Left ventricle myocardium superior (tissue), 1 donor: ENCODE measurements at places on chromosomes 12 and 14.
A peak's percentile ranks its signal among the peaks of the same experiment; 100 is the strongest.

DNA sequence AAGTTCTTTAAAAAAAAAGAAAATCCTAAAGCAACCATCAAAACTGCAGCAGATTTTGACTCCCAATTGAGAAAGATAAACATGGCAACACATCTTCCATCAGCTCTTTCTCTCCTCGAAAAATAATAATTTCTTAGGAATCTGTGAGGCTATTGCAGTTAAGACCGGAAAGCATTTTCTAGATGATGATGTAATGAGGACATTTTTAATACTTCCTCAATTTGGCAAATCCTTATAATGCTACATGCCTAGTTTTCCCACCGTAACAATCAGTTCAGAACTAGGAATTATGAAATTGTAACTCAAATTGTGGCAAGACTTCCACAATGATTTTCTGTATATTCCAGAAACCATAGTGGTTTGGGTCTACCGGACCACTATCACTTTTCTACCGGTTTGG, 180.9 kb upstream of the PDE3A start:
- no peak for DNase-seq

DNA sequence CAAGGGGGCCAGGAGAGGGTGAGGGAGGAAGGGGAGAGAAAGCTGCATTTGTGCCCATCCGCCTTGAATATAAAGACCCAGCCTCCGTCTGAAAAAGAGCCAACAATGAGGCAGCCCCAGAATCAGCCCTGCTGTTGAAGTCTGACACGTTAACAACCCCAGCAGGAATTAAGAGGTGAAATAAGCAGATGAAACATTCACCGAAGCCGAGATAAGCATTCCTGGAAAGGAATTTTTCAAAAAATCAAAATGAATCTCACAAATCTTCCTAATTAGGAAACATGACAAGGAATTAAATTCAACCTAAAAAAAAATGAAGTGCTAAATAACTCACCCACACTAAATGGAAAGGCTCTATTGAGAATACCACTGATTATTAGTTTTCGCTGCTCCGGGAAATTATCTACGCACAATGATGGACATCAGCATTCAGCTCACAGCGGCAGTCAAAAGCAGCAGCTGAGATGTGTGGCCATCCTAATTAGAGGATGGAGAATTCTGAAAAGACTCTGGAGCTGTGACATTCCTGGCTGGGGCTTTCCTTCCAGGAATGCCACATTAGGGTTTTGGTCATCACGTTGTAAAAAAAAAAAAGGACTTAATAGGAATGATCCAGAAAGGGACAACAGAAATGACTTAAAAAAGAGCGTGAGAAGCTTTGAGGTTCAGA, 8.2 kb upstream of the PARP11 start:
- DNase-seq, result no peak

DNA sequence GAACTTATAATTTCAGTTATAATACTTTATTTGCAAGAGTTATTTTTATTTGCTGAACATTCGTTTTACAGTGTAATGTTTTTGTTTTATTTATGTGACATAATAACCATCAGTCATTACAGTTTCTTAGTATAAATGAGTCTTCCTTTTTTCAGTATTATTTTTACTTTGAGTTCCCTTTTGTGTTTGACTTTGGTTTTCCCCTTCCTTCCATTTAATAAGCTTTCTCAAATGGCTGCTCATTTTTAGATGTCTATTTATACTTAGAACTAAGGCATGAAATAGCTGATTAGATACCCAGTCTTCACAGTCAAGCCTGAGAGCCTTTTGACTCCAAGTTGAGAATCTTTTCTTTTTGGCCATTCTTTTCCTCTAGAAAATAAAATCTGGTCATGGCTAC, 404.5 kb downstream of the LRFN5 start:
- no peak for DNase-seq

DNA sequence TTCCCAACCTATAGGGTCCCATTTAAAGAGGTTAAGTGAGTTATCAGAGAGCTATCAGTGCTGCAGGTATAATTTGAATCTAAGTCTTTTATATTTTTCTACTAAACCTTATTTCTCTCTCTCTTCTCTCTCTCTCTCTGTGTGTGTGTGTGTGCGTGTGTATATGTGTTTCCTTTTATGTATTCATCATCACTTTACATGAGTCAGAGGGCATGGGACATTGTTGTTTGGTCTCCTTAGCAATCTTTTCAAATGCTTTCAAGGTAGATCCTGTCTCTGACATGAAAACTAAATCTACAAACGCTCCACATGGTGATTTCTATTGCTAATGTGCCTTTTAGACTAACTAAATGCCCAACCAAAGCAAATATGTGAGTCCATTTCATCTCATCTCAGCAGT, 459.7 kb downstream of the BTG1 start:
- no peak for DNase-seq

GRCh38 chr12:51320695-51321320, 3.2 kb downstream of the BIN2 start:
- DNase-seq, result no peak

- DNase-seq, result peak; percentile 15
Observed at GRCh38 chr14:100575266-100575995, 11.8 kb downstream of the BEGAIN start.

GRCh38 chr12:100724071-100724470, 70.5 kb upstream of the ANO4 start:
- no peak for DNase-seq

GRCh38 chr14:97149775-97150174, 352.6 kb downstream of the VRK1 start:
- no peak for DNase-seq

DNA sequence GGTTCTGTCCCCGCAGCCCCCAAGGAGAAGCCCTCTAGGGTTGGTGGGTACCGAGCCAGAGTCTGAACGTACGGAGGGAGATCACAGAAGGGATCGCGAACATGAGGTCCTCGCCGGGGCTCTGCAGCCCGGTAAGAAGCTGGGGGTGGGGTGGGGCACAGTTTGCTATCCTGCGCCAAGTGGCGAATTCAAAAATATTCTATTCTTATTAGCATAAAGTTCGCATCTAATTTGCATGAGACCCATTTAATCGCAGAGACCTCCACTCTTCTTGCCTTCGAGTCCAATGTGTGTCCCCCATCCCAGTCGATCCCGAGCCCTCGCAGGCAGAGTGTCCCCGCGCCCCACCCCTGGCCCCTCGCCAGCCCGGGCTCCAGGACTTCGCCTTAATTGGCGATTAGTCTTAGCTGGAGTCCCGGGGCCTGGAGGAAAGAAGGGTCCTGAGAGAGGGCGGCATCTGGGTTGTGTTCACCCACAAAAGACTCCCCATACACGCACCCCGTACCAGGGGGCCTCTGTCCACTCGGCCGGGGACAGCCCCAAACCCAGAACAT, 604 bp upstream of the ARHGEF25 start:
- DNase-seq, result peak; percentile 81

DNA sequence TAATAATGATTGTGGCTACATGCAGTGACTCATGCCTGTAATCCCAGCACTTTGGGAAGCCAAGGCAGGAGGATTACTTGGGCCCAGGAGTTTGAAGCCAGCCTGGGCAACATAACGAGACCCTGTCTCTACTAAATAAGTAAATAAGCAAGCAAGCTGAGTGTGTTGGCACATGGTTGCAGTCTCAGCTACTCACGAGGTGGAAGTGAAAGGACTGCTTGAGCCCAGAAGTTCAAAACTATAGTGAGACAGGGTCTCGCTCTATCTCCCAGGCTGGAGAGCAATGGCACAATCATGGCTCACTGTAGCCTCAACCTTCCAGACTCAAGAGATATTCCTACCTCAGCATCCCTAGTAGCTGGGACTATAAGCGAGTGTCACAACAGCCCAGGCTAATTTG, 64.7 kb downstream of the RPS6KA5 start:
- DNase-seq, result no peak

GRCh38 chr12:52744493-52745156, 32.5 kb downstream of the KRT76 start:
- DNase-seq, result no peak

- DNase-seq, result no peak
Observed at GRCh38 chr12:130945786-130946492, 7.8 kb upstream of the ADGRD1 start.

DNA sequence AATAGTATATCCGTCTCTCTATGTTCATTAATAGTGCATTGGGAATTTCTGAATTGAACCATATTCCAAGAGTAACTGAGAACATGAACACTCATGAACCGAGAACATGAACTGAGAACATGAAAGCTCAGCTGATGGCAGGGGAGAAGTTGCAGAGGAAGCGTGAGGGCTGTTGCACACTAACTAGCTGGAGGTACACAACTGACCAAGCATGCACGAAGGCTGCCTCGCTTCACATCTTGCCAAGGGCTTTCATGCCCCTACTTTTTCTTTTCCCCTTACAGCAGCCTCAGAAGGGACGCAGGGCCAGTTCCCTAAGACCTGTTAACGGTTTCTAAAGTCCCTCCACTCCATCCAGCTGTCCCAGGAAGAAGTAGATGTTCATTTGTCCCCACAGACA, 4.3 kb downstream of the RNASE1 start:
- DNase-seq, result no peak

DNA sequence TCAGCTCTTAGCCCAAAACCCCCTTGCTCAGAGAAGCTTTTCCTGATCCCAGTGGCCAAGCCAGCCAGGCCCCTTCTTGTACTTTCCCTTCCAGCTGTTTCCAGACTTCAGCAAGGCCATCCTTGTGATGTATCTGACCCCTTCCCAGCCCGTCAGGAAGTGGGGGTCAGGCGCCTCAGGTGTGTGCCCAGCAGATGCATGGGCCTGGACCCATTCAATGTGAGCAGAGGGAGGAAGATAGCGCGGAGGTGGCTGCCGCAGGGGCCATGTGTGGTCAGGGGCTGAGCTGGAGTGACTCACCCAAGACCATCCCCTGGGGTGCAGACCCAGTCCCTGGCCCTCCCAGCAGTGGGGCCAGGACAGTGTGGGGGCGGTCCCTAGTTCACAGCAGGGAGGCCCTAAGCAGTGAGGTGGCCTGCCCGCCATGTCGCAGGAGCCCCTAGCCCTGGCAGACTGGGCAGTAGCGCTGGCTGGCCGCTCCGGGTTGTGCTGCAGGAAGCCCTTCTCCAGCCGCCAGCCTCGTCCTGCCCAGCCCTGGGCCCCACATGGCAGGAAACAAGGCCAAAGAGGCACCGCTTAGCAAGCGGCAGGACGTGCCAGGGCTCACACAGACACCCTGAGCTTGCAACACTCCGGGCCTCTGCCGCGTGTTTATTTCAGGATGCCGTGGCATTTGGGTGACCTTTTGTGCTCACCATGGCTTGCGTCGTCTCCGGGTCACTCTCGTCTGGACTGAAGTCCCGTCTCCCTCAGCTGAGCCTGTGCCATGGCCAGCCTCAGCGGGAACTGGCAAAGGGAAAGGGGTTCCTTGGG, 12.0 kb downstream of the ADSS1 start:
- DNase-seq, result peak; percentile 93

- no peak for DNase-seq
Observed at GRCh38 chr12:131371401-131372170, 339.3 kb upstream of the SFSWAP start.

- no peak for DNase-seq
Observed at GRCh38 chr12:11202811-11203210, 16.1 kb upstream of the TAS2R42 start.

DNA sequence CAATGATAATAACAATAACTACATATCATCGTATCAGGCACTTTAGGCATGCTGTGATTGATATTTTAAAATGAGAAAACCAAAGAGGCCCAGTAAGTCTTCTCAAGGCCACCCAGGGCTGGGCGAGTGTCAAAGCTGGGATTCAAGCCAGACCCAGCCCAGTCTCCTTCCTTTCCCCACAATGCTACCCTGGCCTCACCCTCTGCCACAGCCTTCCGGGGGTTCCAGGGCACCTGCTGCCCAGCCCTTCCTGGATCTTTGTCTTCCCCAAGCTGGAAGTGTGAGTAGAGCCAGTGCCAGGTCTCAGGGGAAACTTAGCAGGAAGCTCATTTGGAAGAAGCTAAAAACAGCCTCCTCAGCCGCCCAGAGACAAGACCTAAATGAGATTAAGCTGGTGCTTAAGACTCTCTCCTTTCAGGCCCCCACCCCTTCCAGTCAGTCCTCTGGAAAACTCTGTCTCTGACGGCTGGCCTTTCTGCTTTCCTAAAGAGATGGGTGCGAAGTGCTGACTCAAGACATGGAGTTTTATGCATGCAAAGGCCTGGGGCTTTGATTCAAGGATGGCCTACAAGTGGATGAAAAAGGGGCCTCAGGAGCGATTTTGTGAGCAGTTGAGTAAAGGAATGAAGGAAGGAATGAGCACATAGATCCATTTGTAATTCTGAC, 184.2 kb downstream of the KCNA5 start:
- DNase-seq, result no peak

DNA sequence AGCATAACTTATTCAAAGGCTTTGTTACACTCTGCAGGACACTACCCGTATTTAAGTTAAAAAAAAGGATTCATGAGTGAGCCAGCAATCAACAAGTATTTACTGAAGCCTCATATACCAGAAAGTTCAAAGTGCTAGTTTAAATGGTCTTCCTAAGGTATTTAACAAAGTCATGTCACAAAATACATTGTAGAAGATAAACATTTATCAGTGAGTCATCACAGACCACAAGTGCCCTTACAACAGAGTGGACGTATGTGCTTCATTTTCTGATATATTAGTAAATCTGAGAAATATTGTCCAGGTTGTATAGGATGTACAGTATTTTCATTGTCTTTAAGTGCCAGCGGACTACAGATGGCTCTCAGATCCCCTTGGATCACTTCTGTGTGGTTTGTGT, 24.2 kb downstream of the FLRT2 start:
- no peak for DNase-seq

DNA sequence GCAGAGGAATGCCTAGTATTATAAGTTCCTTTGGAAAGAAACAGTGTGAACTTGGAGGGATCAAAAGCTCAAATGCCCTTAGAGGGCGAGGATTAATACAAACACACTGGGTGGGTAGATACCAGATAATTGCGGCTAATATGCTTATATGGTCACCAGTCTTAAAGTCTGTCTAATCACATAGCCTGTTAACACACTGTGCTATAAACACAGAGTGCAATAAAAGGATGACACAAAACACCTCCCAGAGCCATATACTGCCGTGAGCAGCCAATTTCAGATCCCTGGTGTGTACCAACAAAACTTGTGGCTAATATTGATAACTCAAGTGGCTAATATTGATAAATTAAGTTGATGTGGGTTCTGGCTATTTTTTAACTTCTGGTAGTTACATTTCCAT, 1.7 kb upstream of the IL26 start:
- no peak for DNase-seq

- DNase-seq, result no peak
Observed at GRCh38 chr14:85534458-85535293, 4.7 kb downstream of the FLRT2 start.

DNA sequence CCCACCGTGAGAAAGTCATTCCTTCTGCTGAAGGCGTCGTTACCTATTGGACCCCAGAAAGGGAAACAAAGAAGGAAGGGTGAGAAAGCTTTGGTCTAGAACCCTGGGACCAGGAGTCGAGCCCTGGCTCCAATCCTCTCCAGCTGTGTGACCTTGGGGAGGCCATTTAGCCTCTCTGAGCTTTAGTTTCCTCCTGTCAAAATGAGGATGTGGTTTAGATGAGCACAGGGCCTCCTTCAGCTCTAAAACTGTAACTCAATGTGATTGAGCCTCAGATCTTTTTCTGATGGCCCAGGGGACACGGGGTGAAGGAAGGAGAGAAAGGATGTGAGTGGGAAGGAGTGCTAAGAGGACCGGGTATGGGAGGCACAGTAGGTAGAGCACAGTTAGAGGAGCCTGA, 7.7 kb downstream of the JDP2 start:
- no peak for DNase-seq
